ENCODE measurements at places on chromosomes 1 and 21. TPM values are rescaled to one million over a fixed set of nuclear protein-coding genes. Genes with fewer than 3 reads are reported as not detected.

- DNase-seq = no peak
These were observed 312.1 kb downstream of the DSCAM start for GRCh38 chr21:40534886-40535285.

ERRFI1 gene
- total RNA-seq = 16.0 TPM

DNA sequence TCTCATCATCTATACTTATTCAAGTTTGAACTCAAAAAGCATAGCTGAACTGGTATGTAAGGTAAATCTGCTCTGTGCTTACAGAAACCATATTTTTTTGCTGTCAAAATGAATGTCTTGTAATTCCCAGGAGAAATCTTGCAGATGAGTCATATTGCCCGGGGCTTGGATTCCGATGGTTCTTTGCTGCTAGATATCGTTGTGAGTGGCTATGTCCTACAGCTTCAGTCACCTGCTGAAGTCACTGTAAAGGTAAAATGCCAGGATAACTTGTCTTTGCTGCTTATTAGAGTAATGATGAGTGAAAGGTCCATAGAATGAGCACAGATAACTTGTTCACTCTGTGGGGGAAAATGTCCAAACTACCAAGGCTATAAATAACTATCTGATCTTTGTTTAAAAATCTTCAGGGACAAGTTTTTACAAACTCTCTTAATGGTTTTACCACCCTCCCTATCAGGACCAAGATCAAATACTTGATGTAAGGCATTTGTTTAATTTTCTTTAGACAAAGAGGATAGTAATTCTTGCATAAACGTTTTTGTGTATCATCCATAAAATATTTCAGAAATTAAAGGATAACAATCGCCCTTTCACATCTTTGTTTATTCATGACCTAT, 222.3 kb downstream of the TPR start:
- no peak for DNase-seq

- no peak for DNase-seq
These were observed 21.4 kb upstream of the EPHA2 start for GRCh38 chr1:16177306-16177705.

DNA sequence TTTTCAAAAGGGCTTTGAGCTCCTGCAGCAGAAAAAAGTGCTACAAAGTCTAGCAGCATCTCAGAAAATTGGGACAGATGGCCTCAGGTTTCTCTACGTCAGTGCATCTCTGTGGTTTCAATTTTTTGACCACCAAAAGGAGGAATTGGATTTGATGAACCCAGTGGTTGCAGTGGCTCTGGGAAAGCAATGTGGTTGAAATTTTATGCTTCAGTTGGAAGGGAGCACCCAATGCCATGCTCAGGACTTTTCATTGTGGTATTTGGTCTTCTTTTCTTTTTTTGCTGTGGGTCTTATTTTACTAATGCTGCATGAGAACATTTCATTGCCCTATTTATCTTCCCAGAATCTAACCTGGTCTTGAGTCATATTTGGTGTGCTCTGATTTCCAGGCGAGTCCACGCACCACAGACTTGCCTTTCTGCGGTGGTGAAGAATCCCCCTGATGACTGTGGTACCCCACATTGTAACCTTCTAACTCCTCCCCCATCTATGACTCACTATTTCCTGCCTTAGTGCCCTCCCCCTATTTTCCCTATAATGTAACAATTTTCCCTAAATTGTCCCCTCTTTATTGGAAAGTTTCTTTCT, 56.7 kb downstream of the S1PR1 start:
- no peak for DNase-seq

- DNase-seq = no peak
These were observed 2.6 kb upstream of the NECTIN4 start for GRCh38 chr1:161091796-161092507.

DNA sequence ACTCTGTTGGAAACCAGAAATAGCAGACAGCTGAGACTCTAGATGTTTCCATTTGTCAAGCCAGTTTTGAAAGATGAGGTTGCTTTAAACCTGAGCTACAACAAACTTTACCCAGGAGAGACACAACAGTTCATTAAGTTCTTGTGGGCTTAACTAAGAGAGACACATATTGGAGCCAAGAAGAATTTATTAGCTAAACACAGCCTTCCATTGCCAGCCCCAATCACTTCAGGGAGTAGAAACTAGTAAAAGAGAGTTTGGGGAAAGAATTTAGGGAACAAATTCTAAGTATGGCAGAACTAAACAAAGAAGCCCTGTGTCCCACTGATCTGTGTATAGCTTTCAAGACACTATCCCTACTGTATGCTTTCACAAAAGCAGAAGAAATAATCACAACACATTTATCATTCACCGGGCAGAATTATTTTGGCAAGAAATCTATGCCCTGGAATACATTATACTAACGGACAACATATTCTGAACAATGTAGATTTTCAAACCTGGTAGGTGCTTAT, 87.3 kb upstream of the KAZN start:
- DNase-seq = no peak

AKNAD1 gene
- total RNA-seq = not detected

GRCh38 chr1:209696673-209697072, 8.0 kb upstream of the HSD11B1 start:
- DNase-seq = no peak

- no peak for DNase-seq
These were observed 1.4 kb downstream of the SPTA1 start for GRCh38 chr1:158685085-158685484.

DNA sequence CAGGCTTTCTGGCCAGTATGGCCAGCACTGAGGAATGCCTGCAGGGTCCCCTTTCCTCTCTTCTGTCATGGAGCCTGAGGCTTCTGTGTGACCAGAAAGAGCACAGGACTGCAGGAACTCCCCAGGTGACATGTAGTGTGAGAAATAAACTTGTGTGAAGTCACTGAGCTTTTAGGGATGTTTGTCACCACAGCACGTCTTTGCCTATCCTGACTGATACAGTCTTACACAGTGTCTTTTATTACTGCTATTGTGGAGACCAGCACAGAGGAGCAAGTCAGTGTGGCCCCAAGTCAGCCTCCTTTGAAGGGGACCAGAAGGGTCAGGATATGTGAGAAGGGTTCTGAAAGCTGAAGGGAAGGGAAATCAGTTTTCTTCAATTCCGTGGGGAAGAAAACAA, 102.5 kb downstream of the LAMC2 start:
- DNase-seq = no peak

DNA sequence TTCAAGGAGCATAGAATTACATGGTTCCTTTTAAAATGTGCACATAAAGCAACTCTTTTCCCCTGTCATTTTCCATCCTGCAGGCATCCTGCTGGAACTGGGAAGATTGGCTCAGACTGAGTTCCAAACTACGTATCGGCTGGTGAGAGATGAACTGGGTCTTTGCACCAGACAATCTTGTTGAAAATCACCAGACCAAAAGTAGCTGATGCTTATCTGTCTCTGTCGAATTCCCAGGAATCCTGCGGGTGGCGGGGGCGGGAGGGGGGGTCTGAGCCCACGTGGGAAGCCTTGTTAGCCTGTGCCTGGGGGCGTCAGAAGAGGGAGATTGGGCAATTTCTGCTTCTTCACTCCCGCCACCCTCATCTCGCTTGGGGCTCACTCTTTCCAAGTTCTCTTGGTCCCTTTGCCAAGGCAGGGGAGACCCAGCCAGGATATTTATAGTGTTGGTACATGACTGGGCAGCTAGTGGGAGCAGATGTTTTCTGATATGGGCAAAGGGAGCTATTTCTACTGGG, 90.1 kb upstream of the SLC25A33 start:
- DNase-seq = no peak

GPR3 gene
- total RNA-seq = 2.0 TPM

- DNase-seq = no peak
These were observed 574.1 kb downstream of the LMO4 start for GRCh38 chr1:87902830-87903229.

DNA sequence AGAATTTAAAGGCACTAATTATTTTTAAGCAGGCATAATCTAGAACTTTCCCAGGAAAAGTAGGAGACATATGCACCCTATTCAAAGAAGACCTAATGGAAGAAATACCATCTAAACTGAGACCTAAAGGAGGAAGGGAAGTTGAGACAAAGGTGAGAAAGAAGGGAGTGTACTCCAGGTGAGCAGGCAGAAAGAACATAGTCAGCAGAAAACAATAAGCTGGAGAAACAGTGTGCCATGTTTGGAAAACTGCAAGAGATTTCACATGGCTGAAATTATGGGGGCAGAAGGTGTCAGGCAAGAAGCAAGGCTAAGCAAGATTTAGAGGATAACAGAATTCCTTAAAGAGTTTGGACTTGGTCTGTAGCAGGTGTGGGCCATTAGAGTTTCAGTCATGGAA, 167.0 kb upstream of the USP25 start:
- no peak for DNase-seq

- no peak for DNase-seq
These were observed 22.7 kb upstream of the LELP1 start for GRCh38 chr1:153180556-153180955.

DNA sequence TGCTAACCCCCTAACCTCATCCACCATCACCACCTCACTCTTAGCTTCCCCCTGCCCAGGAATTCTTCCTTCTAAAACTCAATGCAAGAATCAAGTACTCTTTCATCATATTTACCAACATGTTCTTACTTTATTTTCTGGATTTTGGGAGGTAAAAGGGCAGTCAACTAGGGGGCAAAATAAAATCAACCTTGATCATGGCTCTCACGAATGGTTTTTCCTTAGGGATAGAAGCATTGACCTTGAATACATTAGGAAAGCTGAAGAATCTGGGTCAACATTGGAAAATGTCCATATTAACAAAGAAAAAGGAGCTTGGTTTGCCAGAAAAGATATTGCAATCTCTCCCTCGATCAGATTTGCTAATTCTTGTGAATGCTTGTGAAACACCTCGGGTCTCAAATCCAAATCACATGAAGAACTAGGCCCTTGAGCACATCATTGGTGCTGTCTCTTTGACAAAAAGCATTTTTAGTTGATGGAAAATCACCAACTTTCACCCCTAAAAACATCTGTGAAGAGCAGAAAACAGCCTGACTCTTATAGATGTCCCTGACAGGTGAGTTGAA, 58.9 kb downstream of the ZC3H11B start:
- DNase-seq = no peak

FOXJ3 gene
- 58.5 TPM for total RNA-seq

GRCh38 chr1:150967936-150968335, 6.7 kb downstream of the CERS2 start:
- DNase-seq = no peak

BACH1 gene
- 60.4 TPM for total RNA-seq

HEYL gene
- 2.4 TPM for total RNA-seq

DNA sequence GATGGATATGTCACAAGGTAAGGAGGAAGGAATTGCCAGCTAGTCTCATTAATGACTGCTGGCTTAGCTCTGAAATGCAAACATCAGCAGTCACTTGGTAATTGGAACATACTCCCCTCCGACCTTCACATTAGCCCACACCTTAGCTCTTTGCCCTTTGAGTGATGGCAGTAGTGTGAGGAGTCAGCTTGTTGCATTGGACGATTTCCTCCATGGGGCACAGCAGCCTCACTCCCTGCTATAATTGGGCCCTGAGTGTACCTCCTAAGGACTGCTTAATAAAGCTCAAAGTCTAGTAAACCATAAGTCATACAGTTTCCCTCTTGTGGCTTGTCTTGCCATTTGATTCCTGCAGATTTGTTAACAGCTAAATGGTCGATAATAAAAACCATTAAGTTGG, 19.4 kb downstream of the METTL13 start:
- no peak for DNase-seq

DNA sequence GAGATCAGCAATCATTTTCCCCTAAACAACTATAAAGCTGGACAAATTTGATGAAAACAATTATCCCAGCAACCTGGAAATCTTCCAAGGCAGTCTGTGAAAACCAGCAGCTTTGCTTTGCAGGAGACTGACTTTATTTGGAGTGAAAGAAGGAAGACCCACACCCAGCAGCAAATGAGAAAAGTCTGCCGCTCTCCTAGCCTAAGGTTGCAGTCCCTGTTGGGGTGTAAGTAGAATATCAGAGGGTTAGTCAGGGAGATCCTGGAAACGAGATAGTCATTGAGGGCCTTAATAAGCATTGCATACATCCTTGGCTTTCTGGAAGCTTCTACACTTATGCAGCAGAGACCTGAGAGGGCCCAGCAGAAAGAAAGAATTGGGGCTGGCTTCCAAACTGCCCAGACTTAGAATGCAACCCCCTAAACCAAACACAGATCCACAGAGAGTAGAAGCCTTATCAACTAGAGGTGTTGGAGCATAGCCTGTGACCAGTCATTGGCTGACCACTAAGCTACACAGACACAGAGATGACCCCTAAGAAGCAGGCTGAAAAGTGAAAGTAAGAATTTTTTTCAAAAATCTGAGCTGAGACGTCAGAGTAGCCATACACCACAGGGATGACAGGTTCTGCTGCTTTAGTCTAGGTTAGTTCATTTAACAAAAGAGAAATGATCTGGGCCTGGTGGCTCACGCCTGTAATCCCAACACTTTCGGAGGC, 98.3 kb downstream of the LYPLAL1 start:
- no peak for DNase-seq

GRCh38 chr1:178961331-178961730, 64.4 kb upstream of the FAM20B start:
- no peak for DNase-seq

DNA sequence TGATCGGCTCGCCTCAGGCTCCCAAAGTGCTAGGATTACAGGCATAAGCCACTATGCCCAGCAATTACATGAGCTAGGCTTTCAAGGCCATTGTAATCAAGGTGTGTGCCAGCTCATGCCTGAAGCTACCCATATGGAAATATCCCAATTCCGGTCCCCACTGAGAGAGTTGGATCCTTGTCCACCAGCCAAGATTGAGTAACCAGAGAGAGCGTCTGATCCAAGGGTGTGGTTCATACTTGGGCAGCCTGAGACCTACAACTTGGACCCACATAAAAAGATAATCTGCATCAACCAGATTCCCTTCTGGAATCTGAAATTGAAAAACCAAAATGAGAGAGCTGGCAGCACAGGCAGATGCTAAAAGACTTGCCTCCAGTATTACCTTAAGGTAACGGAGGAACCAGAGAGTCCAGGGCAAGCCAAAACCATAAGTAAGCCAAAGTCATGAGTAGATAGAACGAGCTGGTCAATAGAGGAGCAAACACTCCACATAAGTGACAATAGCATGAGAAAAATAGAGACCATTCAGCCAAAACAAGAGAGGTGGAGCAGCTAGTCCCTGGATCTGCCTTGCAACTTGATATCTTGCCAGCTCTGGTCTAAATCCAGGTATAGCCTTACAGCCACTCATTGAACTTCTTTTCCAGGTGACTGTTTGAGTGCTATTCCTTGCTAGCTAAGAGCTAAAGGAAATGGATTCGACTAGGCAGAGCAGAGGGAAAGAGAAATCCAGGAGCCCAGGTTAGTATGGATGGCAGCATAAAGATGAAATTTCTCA, 63.8 kb upstream of the ATP1A1 start:
- no peak for DNase-seq

- DNase-seq = no peak
These were observed 81.8 kb upstream of the KLHDC7A start for GRCh38 chr1:18398791-18399530.

GRCh38 chr1:83763361-83764095, 235.4 kb downstream of the TTLL7 start:
- DNase-seq = no peak

SUMO3 gene
- 92.3 TPM for total RNA-seq

FCRL1 gene
- not detected for total RNA-seq

DNA sequence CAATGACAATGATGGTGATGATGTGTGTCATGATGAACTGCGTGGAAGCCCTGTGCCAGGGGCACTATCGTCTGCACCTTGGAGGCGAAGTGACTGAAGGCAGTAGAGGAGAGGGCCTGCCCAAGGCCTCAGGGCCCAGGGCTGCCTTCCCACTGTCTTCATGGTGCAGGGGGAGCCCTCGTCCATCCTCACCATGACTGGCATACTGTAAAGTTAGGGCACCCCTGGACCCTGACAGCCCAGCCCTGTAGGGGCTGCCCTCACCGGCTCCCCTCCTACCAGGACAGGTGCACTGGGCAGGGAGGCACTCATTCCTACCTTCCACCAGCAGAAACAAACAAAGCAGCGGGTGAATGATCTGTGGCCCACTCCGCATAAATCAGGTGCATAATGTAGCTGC, 156.9 kb upstream of the C1orf174 start:
- DNase-seq = no peak

OR2T4 gene
- not detected for total RNA-seq

All from adrenal gland (tissue), 19 donors.